ENCODE measurements at places on chromosomes 4 and X.

DNA sequence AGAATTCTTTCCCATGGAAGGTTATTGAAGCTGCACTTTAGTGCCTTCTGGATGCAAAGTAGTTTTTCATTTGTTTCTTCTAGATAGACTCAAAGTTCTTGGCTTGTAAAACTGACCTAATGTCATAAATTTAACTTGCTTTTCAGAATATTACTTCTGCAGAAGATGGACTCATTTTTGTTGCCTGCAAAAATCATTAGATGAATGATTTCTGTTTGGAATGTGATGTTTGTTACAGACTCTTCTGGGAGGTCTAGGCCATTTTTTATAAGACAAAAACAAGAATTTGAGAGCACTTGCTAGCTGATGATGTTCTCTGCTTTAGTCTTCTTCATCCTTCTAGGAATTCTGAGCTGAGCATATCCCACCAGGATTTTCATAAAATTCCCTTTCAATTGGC lies 308.6 kb upstream of the GIMD1 start:
- DNase-seq: no peak

DNA sequence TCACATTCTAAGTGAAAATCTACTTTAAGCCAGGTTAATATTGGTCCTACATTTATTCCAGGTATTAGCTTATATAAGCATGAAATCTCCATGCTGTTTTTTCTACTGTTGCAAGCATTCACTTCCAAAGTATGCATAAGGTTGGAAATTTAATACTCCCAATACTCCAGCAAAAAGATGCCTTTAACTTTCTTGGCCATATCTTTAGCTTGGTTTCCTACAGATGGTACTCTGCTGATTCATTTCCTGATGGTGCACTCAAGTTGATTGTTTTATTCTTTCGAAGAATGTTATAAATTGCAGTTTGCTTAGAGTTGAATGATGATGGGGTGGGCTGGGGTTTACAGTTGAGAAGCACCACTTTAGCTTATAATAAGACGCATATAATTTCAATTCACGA lies 330.2 kb downstream of the PTTG2 start:
- no peak for DNase-seq

- no peak for DNase-seq
Measured at GRCh38 chr4:174215961-174216680, 67.3 kb downstream of the FBXO8 start.

GRCh38 chr4:94504545-94504944 lies 52.8 kb downstream of the PDLIM5 start:
- no peak for DNase-seq

- no peak for DNase-seq
Measured at GRCh38 chr4:184384810-184385557, 89.4 kb downstream of the IRF2 start.

GRCh38 chr4:48635980-48636379 lies 144.1 kb downstream of the FRYL start:
- no peak for DNase-seq

GRCh38 chr4:185597532-185598188 lies 62.4 kb upstream of the PDLIM3 start:
- peak; percentile 59 for DNase-seq

GRCh38 chr4:25065932-25066590 lies 35.3 kb upstream of the LGI2 start:
- no peak for DNase-seq

- no peak for DNase-seq
Measured at GRCh38 chr4:95674521-95674981, 125.8 kb upstream of the UNC5C start.

DNA sequence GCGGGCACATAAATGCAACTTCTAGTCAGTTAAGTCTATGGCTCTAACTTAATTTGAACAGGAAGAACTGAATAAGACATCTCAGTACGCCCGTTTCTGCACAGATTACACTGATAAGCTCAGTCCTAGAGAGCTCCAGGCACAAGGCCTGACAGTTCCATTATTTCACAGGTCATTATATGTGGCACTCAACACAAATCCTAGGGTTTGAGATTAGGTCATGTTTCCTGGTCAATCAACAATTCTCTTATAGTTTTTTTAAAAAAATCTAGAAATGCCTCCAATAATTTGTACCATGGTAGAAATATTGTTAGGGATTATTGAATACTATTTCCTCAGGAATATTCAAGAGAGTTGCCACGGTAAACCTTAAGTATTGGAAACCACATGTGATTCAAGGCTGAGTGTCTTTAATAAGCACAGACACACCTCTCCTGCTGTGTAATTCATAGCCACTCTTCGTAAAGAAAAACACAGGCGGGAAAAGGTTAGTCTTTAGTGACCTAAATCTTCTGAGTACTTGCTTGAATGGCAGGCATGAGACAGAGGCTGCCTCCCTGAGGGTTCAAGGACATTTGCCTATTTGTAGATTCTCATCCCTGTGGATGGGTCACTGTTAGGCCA lies 342.9 kb upstream of the ADGRL3 start:
- DNase-seq: no peak

DNA sequence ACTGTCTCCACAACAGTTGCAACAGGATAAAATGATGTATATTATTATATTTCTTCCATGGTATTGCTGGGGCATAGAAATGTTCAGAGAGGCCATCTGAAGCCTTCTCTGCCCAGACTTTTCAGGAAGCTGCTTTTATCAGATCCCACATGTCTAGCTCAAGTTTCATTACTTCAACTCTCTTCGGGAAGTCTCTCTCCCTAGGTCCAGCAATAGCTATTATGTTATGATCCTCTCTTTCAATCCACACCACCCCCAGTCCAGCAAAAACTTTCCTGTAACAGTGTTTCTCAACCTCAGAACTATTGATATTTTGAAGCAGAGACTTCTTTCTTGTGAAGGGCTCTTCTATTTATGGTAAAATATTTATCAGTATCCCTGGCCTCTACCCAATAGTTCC lies 44.9 kb downstream of the CXCL1 start:
- DNase-seq: no peak

DNA sequence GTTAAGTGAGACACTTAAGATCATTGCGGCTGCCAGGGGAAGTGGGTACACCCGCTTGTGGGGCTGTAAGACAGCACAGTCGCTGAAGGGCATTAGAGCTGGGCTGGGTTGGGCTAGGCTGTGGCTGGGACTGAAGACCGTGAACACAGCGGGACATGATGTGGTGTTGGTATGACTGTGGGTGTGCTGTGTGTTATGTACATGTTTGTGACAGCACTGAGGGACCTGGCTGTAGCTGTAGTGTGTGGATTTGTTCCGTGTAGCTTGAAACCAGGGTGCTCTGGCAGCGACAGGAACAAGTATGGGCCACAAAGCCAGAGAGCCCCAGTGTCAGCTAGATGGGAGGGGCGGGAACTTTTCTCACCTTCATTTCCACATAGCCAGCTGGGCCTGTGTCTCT lies 82.1 kb downstream of the NHSL2 start:
- peak; percentile 34 for DNase-seq

DNA sequence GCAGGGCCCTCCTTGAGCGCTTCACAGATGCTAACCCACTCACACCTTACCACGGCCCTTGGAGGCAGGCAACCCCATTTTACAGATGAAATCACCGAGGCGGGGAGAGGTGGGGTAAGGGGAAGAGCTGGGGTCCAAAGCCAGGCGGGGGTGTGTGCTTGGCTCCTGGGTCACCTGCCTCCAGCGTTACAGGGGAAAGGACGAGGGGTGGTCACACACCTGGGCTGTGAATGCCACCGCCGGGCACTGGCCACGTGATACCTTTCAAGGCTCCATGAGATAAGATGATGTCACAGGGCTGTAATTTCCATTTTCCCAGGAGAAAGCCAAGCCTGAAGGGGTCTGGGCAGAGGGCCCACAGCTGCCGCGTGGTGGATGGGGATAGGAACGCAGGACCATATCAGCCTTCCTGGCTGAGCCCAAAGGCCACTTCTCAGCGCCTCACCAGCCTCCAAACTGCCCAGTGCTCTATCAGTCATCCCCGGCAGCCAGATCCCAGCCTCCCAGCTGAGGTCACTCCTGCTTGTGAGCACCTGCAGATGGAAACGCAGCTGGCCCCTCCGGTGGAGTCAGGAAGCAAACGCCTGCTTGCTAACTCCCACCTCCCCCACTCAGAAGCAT lies 62.4 kb upstream of the CRMP1 start:
- DNase-seq: no peak
